ENCODE measurements at places on chromosomes 1 and 21.

DNA sequence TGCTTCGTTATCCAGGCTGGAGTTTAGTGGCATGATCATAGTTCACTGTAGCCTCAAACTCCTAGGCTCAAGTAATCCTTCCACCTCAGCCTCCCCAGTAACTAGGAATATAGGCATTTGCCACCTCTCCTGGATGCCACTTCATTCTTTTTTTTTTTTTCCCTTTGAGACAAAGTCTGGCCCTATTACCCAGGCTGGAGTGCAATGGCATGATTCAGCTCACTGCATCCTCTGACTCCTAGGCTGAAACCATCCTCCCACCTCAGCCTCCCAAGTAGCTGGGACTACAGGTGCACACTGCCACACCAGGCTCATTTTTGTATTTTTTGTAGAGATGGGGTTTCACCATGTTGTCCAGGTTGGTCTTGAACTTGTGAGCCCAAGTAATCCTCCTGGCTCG is 19.3 kb downstream of the OSBPL9 start:
- DNase-seq, result no peak

- DNase-seq, result no peak
These were observed 8.1 kb upstream of the POFUT2 start for GRCh38 chr21:45295576-45296365.

- DNase-seq, result peak; percentile 50
These were observed 913 bp upstream of the S1PR1 start for GRCh38 chr1:101235696-101236515.

DNA sequence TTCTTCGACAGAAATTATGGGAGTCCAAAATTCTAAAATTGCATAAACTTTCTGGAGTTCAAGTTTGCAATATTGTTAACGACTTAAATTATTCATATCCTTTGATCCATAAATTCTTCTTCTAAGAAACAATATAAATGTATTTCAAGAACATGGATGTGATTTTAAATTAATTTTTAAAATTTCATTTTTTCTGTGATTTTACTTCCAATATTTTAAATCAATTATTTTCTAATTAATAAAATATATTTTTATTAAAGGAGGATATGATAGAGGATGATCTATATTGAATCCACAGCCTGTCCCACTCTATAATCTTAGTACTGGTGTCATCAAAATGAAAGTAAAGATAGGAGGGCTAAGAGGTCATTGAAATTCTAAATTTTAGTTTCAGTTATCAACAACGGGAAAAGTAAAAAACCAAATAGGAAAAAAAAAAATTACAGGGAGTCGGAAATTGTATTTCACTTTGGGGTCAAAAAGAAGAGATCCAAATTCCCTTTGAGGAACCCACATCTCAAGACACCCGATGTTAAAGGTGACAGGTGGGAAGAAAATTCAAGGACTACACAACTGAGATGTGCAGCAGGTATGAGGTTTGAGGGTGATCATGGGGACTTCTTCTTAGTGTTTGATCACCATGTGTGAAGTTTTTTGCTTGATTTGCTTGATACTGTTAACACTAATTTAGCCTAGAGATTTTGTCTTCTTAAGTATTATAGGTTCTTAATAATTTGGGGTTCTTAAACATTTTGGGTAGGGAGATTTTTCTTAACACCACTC is 154.8 kb upstream of the RGS18 start:
- no peak for DNase-seq

DNA sequence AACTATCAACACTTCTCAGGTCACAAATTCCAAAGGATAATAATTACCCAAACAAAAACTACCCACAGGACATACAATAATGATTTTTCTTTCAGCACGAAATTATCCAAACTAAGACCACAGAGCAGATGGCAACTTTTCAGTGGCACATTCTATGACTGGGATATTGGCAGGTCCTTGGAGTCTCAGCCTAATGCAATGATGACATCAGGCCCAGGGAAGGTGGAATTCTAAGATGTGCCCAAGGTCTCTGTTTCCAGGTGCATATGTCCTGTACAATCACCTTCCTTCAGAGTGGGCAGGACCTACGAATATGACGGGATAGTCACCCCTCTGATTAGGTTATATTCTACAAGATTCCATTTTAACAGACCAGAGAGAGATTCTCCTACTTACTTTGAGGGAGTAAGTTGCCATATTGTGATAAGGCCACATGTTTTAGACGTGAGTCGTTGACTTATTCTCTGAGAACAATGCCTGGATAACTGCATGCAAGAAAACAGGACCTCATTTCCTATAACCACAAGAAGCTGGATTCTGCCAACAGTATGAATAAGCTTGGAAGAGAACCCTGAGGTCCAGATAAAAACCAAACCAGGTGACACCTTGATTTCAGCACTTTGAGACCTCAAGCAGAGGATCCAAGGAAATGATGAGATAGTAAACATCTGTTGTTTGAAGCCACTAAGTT is 69.9 kb downstream of the ZC3H11B start:
- DNase-seq, result no peak

DNA sequence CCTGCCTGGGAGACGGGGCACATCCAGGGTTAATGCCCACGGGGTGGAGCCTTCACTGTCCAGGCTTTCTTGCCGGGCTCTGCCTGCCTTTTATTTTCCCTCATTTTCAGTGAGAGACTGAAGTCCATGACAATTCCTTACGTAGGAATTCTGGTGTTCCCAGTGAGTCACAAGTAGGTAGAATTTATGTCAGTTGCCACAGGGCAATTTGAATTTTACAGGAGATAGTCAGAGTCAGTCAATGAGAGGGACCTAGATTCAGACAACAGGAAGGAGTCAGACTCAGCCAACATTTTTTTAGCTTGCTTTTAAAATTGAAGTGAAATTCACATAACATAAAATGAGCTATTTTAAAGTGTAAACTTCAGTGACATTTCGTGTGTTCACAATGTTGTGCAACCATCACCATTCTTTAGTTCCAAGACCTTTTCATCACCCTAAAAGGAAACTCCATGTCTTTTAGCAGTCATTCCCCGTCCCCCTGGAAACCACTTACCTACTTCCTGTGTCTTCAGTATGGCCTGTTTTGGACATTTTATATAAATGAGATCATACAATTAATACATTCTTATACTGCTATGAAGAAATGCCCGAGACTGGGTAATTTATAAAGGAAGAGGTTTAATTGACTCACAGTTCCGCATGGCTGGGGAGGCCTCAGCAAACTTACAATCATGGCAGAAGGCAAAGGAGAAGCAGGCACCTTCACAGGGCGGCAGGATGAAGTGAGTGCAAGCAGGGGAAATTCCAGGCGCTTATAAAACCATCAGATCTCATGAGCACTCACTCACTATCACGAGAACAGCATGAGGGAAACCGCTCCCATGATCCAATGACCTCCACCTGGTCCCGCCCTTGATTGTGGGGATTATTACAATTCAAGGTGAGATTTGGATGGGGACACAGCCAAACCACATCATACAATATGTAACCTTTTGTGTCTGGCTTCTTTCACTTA is 14.6 kb downstream of the AJAP1 start:
- no peak for DNase-seq

- peak; percentile 50 for DNase-seq
These were observed 19.8 kb upstream of the MUTYH start for GRCh38 chr1:45359882-45360513.

DNA sequence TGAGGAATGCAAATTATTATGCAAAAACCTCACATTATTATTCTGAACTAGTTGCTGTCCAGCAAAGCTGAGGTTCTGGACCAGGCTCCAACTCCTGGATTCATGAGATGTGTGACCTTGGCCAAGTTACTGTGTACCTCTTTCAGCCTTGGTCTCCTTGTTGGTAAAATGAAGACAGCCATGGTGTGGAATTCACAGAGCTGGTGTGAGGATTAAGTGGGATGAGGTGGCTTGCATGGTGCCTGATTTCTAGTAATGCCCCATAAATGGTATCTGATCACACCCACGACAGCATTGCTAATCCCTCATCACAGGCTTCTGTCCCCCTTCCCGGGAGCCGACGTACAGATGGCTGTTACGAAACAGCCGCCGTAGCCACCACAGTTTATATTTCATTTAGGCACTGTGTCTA is 59.6 kb downstream of the PGBD5 start:
- no peak for DNase-seq

- DNase-seq, result no peak
These were observed 31.0 kb downstream of the TMCC2 start for GRCh38 chr1:205258719-205259118.

DNA sequence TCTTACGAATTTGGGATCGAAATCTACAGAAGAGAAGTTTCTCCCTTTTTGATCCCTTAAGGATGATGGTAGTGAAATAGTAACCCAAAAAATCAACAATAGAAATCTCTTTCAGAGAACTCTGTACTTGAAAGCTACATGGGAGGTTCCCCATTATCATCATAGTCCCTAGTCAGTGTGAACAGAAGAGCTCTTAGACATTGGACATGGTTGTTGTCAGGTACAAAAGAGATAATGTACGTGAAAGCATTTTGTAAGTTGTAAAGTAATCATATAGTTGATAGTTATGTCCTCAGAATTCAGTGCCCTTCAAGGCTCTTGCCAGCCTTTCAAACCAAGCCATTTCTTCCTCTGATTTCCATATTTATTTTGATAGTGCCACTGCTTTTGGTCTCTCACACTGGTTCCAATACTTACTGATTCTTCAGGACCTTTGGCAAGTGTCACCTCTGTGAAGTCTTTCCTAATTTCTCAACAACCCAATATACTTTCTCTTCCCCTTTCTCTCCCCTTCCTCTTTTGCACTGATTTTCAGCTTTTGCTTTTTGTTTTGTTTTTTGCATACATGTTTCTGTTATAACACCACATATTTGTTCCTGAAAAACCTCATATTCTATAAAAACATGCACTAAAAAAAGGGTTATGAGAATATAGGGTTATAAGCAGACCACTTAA is 22.4 kb downstream of the VPS45 start:
- DNase-seq, result no peak

DNA sequence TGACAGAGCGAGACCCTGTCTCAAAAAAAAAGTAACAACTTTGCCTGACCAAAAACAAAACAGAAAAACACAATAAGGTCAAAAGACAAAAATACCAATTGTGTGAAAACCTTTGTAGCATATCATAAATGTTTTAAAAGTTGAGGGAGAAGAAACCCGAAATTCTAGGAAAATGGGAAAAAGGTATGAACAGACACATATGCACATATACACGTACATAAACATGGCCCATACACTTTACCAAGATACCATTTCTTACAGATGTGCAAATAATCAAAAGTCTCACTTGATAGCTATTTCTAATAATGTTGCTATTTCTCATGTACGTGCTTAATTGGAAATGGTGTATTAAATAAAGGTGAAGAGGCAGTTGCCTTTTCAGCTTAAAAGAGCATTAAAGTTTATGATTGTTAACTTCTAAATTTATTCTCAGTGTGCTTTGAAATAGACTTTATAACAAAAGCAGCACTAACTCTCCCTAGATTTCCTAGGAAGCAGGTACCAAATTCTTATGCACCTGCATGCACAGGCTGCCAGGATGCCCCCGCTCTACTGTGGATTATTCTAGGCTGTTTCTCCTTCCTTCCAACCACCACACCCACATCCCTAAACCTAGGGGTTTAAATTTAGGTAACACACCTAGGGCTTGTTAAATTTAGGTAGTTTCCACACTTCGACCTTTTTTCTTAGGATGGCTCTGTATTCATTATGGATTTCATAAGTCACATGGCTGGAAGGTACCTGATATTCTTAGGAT is 33.8 kb downstream of the ADARB1 start:
- no peak for DNase-seq

GRCh38 chr1:97685360-97685759 is 235.5 kb downstream of the DPYD start:
- no peak for DNase-seq

DNA sequence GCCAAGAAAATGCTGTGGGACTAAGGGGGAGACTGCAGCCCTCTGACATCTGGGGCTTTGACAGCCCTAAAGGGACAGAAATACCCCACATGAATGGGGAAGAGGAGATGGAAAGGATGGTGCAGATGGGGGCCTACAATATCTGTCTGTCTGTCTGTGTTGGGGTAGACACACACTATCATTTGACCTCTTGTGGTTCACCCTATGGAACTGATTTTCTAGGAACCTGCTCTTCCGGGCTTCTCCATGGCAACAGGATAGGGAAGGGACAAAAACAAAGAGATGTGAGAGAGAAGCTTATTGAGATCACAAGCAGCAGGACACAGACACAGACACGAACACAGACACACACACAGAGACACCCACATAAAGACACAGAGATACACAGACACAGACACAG is 17.1 kb downstream of the KIF21B start:
- no peak for DNase-seq

GRCh38 chr1:234585330-234586055 is 24.5 kb downstream of the IRF2BP2 start:
- no peak for DNase-seq

DNA sequence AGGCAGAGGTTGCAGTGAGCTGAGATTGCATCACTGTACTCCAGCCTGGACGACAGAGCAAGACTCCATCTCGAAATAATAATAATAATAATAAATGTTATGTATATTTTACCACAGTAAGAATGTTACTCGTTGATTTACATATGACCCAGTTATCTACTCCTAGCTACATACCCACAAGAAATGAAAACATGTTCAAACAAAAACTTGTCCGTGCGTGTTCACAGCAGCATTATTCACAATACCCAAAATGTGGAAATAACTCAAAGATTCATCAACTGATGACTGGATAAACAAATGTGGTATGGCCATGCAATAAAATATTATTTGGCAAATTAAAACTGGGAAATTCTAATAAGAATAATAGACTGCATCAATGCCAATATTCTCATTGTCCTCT is 31.7 kb upstream of the ENSA start:
- no peak for DNase-seq

DNA sequence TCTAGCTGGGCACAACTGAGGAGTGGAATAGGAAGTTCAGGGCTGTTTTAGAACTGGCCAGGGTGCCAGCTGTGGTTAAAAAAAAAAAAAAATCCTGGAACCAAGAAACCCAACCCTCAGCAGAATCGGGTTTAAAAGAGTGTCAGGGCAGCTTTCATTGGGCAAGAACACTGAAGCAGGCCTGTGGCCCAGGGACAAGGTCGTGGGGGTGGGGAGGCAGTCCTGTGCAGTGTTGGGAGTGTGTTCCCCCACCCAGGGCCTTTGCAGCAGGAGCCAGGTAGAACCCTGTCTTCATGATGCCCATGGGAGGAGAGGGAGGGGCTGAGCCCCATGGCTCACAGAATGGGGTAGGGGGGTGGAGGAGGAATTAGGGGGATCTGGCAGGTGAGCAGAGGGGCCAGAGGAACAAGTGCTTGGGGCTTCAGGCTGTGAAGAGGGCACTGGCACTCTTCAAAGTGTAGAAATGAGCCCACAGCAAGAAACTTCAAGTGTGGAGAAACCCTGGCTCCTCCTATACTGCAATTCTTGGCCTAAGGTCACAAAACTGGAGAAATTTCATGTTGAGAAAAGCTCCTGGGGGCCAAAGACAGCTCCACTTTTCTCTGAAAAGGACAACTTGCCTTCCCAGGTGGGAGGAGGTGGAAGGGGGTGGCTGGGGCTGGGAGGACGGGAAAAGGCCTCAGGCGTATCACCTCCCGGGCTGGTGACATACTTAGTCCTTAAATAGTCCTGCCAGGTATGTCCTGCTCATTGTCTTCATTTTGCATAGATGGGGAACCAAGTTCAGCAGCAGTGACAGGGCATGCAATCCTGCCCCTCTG is 39.3 kb downstream of the KIAA1614 start:
- no peak for DNase-seq

All from CD4-positive, alpha-beta T cell treated with Interleukin-6 at 100 ng/mL for 8 hours (primary cell).